Panc1 (cell line): ENCODE measurements at places on chromosomes 2 and 18.

DNA sequence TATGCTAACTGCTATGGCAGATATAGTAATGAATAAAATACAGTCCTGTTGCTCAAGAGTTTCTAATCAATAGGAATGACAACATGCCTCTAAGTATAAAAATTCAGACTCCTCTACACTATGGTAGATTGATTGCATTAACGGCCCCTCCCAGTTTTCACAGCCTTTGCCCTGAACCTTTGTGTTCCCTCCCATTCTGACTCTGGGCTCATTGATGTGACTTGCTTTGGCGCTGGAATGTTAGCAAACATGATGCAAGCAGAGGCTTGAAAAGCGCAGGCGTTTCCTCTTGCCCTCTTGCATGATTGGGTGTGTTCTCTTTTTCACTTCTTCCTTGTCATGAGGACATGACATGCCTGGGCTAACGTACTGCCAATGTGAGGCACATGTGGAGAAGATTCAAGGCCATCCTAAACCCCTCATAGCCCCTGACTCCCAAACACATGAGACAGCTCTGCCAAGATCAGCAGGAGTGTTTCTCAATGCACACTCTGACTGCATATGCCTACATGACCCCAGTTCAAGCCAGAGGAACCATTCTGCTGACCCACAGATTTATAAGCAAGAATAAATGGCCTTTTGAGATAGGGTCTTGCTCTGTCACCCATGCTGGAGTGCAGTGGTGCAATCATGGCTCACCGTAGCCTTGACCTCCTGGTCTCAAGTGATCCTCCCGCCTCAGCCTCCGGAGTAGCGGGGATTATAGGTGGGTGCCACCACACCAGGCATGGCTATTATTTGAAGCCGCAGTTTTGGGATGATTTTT lies 49.7 kb upstream of the CD28 start:
- DNase-seq, result no peak

DNA sequence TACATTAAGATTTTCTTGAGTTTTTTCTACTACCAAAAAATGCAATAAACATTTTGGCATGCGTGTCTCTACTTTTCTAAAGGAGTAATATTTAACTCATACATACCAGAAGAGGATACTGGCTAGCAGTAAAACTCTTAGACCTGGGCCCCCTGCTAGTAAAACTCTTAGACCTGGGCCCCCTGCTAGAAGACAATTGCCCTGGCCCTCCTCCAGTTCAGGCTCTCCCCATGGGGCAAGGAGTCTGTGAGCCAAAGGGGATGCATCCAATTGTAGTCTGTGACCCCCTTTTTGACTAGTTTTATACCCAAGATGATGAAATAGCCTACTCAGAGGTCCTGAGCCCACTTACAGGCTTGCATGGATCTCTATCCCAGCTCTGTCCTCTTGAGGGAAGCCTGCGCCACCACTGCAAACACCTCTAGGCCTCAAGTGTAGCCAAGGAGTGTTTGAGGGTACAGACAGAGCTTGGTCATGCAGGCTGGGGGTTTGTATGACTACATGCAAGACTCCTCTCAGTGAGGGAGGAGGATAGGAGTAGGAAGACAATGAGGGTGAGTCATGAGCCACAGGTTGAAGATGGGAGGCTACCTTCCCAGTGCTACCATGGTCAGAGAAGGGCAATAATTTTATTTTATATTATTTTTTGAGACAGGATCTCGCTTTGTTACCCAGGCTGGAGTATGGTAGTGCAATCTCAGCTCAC lies 45.2 kb upstream of the PGAP1 start:
- DNase-seq, result no peak

- no peak for DNase-seq
Measured at GRCh38 chr2:239468491-239469105, 67.8 kb upstream of the HDAC4 start.

DNA sequence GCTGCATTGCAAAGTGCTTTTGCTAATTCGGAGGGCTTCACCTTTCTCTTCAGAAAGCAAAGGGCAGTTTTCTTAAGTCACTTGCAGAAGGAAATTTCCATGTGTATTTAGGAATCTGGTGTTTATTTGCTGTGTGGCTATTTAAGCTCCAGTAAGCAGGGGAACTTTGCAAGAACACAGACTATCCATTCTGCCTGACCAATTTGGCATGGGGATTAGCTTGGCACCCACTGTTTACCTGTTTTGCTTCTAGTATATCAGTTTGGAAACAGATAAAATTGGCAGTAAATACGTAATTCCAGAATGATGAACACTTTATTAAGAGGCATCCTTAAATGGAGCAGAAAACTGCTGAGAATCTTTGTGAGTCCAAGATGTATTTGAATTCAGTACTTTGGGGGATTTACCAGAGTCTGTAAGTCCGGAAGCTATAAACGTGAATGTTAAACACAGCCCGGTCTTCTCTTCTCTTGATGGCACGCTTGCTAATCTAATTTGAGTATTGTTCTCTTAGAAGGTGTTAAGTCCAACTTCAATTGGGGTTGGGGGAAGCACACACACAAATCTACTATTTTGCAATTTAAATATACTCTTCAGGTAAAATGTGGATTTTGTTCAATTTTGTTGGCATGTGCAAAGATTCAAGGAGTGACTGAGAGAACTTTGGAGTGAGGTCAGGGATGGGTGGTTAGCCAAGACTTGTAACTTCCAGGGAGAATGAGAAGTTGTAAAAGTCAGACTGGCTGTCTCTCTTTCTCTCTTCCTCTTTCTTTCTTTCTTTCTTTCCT lies 650 bp downstream of the ACKR3 start:
- DNase-seq, result no peak

DNA sequence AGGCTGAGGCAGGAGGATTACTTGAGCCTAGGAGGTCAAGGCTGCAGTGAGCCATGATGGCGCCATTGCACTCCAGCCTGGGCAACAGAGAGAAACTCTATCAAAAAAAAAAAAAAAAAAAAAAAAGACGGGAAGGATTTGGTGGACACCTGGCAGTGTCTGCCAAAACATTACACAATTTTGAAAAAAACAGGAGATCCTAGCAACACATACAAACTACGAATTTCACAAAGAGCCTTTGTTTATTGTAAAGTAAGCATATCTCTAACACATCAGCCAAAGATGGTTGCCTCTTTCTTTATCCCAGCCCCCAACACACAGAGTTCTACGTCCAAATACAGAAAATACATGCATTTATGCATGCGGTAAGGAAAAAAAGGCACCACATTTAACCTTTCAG lies 7.6 kb downstream of the GPR45 start:
- DNase-seq, result no peak

DNA sequence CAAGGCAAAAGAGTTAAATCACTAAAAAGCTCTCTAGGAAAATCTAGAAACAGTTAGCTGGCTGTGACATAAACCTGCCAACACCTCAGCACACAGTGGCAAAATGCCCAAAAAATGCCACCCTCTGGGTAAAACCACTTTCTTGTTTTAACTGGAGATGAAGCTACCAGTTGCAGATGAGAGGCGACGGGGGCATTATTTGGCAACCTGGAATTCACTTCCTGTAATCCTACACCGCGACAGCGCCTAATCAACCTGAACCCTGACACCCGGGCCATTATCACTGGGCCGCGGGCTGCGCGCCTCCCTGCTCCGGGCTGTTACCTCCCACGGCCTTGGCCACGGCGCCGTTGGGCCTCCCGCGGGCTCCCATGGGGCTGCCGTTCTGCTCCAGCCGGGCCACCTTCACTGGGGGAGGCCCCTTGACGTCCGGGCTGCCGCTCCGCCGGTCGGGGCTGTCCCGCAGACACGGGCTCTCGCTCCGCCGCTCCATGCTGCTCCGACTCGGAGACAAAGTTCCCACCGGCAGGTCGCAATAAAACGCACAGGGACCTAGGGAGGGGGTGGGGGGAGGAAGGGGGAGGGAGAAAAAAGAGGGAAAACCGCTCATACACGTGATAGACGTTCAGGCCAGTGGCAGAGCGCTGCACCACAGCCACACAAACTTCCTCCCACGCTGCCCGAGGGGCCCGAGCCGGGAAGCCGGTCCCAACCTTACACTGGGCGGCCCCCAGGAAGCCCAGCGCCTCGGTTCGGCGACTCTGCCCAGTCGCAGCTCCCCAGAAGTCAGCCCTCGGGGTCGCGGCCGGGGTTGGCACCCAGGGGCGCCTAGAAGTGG lies 2.0 kb downstream of the SATB2 start:
- DNase-seq, result no peak

GRCh38 chr18:59219672-59220163 lies at the start of gene GRP:
TSS of gene GRP (plus strand) at chr18:59220158. CDS start at chr18:59220266, 108 bp downstream.
- DNase-seq, result no peak

DNA sequence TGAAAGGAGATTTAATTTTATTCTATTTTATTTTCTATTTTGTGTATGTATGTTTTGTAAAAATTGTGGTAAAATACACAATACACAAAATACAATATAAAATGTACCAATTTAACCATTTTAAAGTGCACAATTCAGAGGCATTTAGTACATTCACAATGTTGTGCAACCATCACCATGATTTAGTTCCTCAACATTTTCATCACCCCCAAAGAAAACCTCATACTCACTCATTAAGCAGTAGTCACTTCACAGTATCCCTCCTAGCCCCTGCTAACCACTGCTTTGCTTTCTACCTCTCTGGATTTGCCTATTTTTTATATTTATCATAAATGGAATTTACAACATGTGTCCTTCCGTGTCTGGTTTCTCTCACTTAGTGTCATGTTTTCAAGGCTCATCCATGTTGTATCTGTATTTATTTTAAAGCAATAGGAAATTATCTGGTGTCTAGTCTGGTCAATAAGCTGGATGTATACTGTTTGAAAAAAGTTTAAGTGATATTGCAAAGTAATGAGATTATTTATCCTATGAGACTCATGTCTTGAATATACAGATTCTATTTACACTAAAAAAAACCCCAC lies 77.9 kb upstream of the GLS start:
- no peak for DNase-seq

GRCh38 chr18:76495435-76496193 lies 572 bp upstream of the ZNF516 start:
- DNase-seq, result no peak

- DNase-seq, result no peak
Measured at GRCh38 chr18:63259567-63260379, 59.8 kb downstream of the BCL2 start.

GRCh38 chr2:42421601-42422239 lies 60.7 kb upstream of the COX7A2L start:
- no peak for DNase-seq

- no peak for DNase-seq
Measured at GRCh38 chr2:32714521-32714920, 86.7 kb downstream of the TTC27 start.
